ENCODE measurements at places on chromosomes 2 and 18.

DNA sequence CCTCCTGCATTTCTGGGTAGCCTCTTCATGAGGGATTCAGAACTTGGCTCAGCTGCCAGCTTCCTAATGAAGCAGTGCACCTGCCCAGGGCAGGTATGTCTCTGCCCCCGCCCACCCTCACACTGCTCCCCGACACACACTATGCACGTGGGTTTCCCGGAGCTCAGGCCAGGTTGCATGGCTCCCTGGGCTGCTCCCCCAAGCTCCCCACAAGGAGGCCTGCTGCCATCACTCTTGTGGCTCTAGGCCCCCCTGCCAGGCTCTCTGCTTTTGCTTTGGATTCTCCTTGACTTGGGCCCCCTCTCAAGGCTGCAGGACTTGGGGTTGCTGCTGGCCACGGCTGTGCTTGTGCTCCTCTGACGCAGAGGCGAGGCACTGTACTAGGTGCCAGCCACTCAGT lies 43.6 kb downstream of the ADD2 start:
- DNase-seq, result no peak

DNA sequence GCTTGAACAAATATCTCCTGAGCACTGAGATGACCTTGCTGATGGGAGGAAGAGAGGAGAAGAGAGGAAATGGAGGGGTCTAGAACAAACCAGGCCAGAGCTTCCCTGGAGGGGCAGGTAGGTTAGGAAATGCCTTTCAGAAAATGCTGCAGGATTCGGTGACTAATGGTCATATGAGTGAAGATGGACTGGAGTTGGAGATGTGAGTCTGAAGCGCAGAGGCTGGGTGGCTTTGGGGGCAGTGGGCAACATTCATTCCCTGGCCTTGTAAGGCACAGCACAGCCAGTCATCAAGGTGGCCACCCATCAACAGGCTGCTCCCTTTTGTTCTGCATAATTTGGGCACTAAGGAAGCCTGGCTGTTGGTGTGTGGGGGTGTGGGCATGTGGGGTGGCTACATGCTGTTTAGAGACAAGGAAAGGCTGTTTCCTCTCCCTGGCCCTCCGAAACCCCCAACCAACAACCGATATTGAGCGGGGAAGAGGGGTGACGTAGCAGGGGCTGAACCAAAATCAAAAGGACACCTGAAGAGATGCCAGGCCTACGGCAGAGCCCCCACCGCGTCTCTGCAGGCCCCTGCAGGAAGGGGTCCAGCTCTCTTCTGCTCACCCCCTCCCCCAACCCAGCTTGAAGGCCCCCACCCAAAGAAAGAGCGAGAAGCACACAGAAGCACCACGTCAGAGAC lies 1.5 kb downstream of the SLC30A3 start:
- DNase-seq, result no peak

DNA sequence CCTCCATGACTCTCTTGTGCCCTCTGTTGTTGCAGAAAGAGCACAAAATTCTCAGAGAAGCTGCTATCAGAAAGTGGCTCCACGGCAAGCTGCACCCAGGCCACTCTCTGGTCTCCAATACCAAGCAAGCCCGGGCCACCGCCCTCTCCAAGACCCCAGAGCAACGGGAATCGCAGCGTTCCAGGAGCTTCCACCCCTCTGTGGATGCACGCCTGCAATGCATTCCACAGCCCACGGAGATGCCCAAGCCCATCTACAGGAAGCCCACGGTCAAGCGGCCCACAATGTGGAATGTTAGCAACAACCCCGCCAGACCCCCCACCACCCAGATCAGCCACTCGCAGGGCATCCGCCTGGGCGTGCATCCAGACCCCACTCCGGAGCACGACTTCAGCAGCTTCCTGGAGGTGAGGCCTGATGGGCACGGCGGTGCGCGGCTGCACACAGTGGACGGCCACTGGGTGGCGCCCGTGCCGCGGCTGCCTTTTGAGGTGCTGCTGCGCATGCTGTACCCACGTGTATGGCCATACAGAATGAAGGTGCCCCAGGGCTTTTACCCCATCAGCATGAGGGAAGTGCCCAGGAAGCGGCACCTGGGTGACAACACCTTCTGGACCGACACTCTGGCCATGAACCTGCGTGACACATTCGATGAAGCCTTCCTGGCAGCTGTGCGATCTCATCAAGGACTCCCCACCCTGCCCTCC lies 6.3 kb downstream of the ANKRD53 start:
- no peak for DNase-seq

- DNase-seq, result no peak
Measured at GRCh38 chr2:208139447-208139846, 6.5 kb downstream of the CRYGB start.

GRCh38 chr2:86563650-86564061 lies 413 bp upstream of the CHMP3 start:
- no peak for DNase-seq

DNA sequence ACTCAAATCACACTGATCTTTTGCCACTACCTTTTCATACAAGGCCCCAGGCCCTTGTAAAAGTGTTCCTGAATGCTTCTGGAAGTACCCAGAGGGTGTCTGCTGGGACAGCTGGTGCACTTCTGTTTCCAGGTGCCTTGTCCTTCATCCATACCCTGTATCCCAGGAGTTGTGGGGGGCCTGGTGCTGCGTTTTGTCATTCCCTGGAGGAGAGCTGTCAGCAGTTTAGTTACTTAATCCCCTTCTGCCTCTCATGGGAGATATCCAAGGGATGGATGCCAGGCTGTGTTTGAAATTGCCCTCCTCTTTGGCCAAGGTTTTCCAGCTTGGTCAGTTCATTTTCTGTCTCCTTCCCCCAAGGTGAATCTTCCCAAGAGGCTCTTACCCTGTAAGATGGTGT lies 158.3 kb downstream of the WDSUB1 start:
- DNase-seq, result no peak

DNA sequence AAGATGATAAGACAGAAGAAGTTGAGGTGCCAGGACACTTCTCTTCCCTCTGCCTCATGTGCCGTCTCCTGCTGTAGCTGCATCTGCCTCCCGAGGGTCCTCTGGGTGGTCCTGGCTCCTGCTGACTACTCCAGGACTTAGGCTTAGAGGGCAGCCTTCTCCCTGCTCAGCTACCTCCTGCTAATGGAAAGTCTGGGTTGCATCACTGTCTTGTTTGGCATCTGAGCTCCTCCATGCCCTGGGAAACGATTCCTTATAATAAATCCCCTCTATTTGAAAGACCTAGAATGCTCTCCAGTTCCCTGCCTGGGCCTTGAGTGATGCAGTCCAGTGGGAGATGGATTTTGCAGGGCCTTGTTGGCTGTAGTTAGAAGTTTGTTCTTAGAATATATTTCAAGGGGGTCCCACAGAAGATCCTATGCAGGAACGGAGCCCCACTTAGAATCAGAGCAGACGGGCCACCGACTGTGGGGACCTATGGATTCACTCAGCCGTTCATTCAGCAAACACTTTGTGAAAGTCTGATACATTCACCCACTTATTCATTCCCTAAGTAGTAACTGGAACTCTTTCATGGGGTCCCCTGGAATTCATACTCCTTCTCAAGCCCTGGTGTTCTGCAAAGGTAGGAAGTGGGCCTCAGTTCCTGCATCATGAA lies 269.8 kb upstream of the HDAC4 start:
- DNase-seq, result no peak

DNA sequence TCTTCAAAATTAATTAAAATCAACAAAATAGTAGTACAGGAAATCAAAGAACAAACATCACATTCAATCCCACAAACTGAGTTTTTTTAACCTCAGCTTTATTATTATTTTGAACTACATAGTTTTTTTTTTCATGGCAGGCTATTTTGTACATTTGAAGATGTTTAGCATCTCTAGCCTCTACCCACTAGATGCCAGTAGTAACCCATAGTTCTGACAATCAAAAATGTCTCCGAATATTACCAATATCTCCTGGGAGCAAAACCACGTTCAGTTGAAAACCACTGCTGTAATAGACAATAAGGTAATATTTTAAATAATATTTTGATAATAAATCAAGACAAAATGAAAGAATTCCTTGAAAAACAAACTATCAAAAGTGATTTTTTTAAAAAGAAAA lies 702.6 kb upstream of the LRRTM1 start:
- no peak for DNase-seq

DNA sequence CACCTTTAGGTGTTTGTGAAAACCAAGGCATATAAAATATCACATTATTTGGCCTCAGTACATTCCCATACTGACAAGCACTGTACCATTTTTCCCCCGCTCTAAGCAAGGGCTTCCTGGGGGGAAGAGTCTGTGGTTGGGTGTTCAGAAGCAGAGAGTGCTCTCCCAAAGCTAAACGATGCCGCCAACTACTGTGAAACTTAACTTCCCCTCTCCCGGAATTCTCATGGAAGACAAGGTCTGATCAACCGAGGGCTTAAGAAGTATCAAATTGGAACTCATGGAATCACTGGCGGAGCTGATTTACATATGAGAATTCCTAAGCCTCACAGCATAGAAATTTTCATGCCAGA lies 433 bp upstream of the MFF start:
- no peak for DNase-seq

DNA sequence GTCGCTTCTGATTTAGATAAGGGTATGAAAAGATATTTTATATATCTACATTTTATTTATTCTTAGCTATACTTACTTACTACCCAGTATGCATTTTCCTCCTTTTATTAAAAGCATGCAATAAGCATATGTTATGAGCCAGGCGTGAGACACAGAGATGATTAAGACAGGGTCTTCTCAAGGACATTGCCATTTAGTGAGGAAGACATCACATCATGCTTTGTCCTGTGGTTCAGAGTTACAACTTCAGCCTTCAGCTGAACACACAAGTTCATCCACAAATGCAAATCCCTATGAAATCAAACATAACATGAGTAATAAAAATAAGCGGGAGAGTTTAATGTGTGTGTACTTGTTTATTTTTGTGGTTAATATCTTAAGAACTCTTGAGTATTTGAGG lies 30.2 kb downstream of the GRHL1 start:
- DNase-seq, result no peak

DNA sequence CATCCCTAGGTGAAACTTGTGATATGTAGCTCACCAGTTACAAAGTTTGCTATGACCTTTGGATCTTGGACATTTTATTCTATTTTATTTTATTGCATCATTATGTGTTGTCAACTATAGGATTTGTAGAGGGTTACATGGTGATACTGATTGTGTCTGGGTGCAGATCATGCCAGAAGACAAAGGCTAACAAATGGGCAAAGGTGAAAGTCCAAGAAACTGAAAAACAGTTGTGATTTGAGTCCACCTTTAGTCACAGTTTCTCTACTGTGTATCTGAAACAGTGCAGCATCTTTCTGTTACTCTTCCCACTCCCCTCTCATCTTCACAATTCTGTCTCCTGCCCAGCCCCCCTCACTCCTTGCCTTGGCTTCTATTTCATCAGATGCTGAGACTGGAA lies 111.9 kb upstream of the LYPD6 start:
- DNase-seq, result no peak

DNA sequence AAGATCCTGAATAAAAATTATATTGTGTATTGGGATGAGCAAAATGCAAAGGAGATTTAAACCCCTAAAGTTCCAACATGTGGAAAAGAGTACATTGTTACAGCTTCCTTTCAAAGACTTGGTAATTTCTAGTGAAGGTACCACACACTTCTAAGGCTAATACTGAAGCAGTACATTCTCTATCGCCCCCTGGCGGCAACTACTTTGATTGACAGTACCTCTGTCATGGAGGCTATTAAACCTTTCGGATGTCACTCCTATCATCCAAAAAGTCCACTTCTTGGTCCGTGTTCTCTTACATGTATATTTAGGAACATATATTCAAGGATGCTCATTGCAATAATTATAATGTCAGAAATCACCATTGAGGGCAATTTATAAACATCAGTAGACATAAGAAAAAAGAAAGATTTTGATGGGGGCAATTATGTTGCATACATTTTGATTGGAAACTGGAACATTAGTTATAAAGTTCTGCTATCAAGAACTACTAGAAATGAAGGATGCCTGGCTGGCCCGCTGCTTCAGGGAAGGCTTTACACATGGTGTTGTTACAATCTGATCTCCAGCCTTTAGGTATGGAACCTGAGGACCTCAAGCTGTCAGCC lies 601.6 kb downstream of the CPS1 start:
- DNase-seq, result peak; percentile 60

DNA sequence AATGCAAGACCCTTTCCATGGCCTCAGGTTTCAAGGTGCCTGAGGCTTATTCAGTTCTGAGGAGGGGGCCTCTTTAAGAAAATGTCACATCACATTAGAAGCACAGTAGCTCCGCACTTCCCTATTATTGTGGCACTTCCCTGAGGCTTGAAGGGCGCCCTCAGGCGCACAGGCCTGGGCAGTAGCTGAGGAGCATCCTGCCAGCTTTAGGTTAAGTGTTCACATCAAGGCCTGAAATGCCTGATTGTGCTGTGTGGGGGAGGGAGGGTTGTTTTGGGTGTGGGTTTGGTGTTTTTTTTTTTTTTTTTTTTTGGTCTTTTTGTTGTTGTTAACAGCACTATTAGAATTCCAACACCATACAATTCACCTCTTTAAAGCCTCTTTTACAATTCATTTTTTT lies 107.9 kb downstream of the CABLES1 start:
- no peak for DNase-seq

DNA sequence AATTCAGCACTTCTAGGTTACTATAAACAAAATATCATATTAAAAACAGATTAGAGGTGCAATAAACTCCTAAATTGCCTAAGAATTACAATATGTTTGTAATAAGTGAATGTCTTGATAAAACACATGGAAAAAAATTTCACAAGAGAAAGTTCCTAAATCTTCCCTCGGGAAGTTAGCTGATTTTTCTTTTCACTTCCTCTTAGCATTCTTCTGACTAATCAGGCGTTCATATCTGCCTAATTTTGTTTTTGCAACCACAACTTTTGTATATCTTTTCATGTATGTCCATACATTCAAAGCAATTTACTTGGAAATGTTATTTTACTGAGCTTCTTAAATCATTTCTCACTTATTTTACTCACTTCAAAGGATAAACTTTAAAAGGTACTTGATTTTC lies 88.5 kb downstream of the RTTN start:
- no peak for DNase-seq

GRCh38 chr2:118979152-118979861 lies 37.3 kb downstream of the MARCO start:
- DNase-seq, result no peak

DNA sequence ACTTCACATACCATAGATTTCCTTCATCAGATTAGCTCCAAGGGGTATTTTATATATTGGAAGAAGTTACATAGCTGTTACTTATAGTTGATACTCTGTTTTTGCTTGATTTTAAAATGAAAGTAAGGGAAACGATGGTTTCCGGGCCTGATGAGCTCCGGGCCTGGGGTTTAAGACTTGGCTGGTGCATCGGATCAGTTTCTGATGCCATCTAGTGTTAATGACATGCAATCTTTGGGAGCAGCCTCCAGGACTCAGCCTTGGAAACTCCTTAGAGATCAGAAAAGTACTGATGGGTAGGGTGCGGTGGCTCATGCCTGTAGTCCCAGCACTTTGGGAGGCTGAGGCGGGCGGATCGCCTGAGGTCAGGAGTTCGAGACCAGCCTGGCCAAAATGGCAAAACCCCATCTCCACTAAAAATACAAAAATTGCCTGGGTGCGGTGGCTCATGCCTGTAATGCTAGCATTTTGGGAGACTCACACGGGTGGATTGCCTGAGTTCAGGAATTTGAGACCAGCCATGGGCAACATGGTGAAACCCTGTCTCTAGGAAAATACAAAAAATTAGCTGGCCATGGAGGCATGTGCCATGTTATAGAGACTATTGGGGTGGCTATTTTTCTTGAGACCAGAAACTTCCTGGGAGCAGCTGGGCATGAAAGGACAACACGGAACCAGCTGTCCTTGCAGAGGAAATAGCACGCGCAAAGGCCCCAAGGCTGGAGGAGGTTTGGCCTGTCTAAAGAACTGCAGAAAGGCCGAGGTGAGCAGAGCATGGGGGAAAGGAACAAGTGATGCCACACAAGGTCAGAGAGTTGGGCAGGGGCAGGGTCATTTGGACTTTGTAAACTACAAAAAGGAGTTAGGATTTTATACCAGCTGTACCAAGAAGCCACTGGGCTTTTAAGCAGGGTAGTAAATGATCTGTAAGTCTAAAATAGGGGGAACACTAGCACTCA lies 46.9 kb upstream of the CNOT11 start:
- peak; percentile 69 for DNase-seq
